ENCODE measurements at places on chromosomes 4 and X.

GRCh38 chr4:39096847-39097246, 34.8 kb downstream of the KLHL5 start:
- DNase-seq: no peak

GRCh38 chr4:151045907-151046306, 30.8 kb upstream of the LRBA start:
- peak; percentile 2 for DNase-seq

DNA sequence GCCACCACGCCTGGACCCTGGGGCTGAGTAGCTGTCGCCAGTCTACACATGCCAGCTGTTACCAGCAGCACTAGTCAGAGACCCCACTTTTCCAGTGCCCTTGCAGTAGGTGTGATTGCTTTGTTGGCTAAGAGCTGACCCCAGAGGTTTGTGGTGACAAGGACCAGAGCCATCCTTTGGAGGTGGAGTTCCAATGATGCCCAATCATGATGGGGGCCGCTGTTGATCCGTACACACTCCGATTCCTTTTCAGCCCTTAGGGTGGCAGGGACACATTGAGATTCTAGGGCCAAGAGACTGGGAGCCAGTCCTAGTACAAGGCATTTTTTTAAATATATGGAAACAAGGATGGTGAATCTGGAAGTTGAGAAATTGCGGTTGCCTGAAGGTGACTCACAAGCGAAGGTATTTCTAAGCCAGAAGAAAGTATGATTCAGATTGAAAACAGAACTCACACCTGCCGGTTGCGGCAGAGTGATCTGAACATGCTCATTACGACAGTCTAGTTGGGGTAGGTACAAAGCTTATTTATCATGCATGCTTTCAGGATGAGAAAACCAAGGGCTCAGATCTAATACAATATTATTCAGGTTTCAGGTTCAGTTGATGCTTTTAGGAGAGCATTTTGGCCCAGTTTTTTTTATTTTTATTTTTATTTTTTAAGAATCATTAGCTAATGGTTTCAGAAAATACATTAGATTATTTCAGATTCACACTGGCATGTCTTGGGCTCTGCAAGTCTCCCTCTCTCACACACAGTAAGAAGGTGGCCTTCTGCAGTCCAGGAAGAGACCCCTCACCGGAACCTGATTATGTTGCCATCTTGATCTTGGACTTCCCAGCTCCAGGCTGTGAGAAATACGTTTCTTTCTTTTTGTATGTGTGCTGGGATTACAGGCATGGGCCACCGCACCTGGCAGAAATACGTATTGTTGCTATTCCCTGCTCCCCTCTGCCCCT, 43.4 kb downstream of the SHROOM2 start:
- DNase-seq: no peak

- DNase-seq: no peak
These were observed 1.8 kb downstream of the WDR44 start for GRCh38 chrX:118347736-118348135.

DNA sequence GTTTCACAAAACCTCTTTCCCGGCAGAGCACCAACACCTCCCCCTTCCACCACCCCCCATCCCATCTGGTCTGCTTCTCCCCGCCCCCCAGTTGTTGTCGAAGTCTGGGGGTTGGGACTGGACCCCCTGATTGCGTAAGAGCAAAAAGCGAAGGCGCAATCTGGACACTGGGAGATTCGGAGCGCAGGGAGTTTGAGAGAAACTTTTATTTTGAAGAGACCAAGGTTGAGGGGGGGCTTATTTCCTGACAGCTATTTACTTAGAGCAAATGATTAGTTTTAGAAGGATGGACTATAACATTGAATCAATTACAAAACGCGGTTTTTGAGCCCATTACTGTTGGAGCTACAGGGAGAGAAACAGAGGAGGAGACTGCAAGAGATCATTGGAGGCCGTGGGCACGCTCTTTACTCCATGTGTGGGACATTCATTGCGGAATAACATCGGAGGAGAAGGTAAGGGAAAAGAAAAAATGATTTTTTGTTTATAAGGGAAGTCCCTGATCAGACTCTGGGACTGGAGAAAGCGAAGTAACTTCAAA, at the start of gene PDGFRA:
Gene PDGFRA, plus strand, starts transcription at position 333 of the 541 bp plus-strand sequence. CDS start 29,476 bp downstream, outside the sequence.
- peak; percentile 2 for DNase-seq

DNA sequence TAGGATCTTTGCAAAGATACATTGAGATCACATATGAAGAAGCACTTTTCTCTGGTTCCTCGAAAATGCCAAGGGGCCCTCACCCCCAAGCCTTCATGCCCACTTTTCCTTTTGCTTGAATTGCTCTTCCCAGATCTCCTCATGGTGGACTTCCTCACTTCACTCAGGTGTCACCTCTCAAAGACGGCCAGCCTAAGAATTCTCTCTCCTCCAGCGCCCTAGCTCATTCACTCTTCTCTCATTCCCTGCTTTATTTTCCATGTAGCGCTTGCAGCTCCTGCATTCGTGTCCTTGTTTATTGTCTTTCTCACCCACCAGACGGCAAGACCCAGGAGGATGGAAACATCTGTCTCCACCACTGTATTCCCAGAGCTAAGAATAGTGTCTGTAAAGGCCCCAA, 32.9 kb downstream of the CCKAR start:
- DNase-seq: no peak

- no peak for DNase-seq
These were observed 358.8 kb downstream of the MID1IP1 start for GRCh38 chrX:39159921-39160507.

DNA sequence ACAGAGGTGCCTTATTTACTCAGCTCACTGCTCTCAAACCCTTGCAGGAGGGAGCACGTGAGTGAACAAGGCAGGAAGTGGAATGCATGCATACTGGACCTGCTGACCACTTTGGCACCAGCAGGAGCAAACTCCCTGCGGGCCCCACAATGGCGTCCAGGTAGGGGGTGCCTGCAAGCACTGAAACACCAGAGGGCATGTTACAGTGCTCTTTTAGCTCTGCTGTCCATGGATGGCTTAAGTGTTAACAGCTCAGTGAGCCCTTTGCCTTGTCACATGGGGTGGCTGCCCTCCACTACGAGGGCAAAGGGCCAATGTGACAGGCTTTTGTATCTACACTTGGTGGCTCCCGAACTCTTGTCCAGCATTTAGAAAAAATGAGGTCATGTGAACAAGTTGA, 199.5 kb upstream of the UGT8 start:
- DNase-seq: no peak

GRCh38 chr4:81427344-81427821, 44.3 kb downstream of the RASGEF1B start:
- no peak for DNase-seq

DNA sequence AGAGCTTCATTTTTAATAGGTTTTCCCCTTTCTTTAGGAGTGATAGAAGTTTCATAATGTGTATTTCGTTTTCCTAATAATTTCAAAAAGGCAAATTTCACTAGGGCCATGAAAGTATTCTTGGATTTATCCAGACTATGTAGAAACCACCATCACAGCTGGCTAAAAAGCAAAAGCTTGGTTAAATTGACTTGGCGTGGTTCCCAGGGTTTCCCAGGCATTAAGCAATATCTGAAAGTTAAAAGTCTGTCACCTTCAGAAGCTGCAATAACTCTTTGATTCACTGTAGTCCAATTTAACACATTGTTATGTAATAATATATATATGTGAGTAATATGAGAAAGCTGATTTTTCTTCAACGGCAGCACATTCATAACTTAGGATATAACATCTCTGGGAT, 38.3 kb downstream of the NDNF start:
- DNase-seq: no peak

- DNase-seq: no peak
These were observed 270.0 kb downstream of the ARHGAP24 start for GRCh38 chr4:85744950-85745349.

GRCh38 chrX:1093121-1093520, 119.3 kb downstream of the CRLF2 start:
- no peak for DNase-seq

- DNase-seq: no peak
These were observed 7.0 kb downstream of the LRCH2 start for GRCh38 chrX:115226929-115227328.

DNA sequence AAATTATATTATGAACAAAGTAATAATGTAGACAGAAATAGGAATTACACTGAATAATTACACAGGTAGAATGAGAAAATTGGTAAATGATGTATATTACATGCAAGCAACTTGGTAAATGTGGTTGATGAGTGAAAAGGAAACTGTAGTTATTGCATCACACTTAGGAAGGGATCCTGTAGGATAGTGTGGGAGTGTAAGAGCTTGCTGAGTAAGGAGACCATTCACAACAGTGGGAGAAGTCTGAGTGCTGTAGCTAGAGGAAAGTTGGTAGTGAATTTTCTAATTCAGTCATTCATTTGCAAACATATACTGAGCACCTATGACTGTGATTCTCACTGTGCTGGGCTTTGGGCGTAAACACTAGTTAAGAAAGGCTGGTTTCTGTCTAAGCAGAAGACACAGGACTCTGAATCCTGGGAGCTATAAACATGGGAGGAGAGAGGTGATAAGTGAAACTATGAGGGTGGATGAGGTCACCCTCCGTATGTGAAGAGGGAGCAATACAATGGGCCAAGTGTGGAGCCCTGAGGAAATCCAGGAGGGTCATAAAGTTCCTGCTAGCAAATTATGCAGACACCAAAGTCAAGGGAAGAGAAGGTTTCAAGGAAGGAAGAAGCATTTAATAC, 14.2 kb upstream of the CPE start:
- DNase-seq: no peak

DNA sequence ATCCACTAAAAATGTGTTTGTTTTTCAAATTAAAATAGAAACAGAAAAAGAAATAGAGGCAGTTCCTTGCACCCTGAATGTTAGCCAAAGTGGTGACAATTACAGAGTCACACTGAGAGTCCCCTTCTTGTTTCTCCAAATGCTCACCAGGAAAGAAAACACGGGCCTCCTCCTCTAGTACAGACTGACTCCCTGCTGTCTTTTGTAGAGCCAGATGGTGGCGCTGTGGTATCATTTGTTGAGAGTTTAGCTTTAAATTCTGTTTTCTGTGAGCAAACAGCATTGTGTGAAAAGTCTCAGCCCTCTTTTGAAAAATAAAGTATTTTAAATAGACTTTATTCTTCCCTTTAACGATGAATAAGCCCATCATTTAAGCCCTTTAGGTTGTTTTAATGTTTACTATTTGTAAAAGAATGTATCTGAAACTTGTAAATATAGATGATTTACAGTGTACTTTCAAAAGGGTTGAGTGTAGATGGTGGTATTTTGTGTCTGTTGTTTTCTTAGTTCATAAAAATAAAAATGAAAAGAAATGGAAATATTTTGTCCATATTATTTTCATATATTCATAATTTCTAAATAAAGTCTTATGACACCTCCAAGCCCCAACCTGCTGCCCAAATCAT, 36.9 kb upstream of the ATOH1 start:
- DNase-seq: peak; percentile 46

DNA sequence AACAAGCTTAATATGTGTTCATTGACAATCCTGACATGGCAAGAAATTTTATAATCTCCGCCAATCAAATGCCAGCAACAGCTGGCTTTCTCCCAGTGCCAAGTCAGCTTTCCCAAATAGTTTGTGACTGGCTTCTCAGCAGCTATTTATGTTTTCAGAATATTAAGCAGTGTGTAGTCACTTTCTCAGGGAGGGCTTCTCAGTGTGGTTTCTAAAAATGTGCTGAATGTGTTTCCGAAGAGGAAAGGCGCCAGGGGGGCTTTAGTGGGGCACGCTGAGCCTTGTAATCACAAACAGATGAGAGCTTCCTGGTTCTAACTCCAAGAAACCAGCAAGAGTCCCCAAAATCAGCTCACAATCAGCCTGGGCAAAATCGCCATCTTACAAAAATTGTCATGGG, 258.7 kb upstream of the CPEB2 start:
- DNase-seq: no peak

DNA sequence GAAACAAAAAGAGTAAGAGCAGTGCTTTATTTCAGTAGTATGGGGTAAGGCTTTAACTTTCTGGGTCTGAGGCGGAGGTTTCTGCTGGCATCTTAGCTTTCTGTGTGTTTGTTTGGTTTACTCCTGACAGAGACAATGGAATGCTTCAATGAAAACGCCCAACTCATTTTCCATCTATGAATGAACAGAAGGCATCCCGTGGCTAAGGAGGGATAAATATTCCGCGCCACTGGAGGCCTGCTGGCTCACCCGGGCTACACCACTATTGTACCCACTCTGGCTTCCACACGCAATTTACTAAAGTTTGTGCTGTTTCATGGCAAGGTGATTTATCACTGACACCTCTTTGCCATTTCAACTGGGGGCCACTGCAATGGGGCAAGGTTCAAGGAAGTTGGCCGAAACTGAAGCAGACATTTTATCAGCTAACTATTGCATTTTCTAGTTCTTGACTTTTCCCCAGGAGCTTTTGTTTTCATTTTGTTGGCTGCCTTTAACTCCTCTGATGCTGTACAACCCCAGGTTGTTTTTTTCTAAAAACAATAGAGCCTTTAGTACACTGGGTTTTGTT, 32.8 kb upstream of the PPARGC1A start:
- DNase-seq: no peak

DNA sequence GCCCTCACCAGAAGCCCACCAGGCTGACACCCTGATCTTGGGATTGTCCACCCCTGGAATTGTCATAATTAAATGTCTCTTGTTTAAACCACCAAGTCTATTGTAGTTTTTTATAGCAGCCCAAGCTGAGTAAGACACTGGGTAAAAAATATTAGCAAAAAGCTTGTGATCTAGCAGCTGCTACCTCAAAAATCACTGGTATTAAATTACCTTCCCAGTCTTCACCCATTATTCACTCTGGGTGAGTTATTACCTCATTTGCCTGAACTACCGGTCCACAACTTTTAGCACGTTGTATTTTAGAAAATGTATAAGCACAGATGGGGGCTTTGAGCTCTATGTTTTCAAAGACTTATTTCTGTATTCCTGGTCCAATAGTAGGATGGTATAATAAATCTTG, 12.0 kb upstream of the TRIM61 start:
- no peak for DNase-seq

GRCh38 chrX:45956191-45956870, 588.9 kb downstream of the ZNF674 start:
- DNase-seq: no peak

GRCh38 chrX:79444694-79445210, 77.6 kb upstream of the ITM2A start:
- DNase-seq: no peak

DNA sequence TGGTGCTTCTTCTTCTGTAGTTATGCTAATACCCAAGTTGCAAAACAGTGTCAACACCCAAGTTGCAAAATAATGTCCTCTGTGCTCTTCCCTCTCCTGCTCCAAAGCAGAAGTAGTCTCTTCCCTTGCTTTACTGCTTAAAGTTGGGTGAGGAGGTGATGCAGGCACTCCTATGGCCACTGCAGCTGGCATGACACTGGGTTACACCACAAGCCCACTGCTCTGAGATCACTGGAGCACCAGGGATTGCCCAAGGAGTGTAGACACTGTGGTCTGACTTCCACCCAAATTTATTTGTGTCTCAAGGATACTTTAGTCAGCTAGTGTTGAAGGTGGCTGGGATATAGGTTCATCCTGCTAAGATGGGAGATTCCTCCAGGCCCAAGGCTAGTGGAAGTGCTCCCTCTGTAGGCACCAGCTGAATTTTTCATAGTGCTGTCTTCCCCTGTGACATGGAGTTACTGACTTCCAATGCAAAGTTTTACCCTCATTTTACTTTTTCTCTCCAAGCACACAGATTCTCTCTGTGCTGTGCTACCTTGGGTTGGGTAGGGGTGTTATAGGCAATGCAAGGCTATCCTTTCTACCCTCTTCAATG, 196.2 kb upstream of the TENT5D start:
- no peak for DNase-seq
